ENCODE measurements at places on chromosomes 4 and X.

- DNase-seq = no peak
Observed at GRCh38 chrX:19554786-19555185, 39.5 kb upstream of the MAP3K15 start.

DNA sequence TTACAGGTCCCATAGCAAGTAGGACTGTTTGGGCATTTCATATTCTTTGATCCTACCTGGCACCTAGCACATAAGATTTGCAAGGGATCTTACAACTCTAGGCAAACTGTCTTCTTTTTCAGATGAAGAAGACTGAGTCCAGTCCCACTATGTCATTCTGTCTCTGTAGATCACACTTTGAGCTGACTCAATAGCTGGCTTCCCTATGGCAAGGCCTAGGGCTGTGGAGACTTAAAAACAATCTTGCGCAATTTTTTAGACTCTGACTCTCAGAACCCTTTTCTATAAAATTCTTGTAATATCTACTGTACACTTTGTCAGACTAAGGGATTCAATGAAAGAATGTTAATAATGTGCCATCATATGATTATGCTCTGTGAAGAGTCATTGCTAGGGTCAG is 26.7 kb downstream of the OTC start:
- no peak for DNase-seq

DNA sequence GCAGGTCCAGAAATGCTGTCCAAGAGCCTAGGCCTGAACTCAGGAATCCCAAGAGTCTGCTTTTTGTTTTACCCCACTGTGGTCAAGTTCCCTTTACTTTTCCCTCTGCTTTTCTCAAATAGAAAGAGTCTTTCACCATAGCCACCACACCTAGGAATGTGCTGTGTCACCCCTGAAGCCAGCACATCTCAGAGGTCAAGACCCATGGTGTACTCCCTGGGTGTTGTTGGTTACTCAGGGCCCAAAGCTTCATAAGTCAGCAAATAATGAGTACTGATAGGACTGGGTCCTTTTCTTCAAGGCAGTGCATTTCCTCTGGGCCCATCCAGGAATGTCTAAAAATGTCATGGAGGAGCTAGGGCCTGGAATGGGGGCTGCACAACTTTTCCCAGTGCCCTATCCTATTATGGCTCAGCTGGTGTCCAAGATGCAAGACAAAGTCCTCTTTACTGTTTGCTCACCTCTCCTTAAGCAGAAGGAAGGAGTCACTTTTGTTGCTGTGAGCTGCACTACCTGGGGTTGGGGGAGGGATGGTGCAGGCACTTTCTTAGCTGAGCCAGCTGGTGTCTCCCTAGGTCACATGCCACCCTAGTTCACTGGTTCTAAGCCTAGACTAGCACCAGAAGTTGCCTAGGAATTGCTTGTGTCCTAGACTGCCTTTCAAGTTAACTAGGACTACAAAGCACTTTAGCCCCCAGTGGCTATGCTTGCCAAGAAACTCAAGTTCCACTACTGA is 62.4 kb upstream of the RXFP1 start:
- no peak for DNase-seq

DNA sequence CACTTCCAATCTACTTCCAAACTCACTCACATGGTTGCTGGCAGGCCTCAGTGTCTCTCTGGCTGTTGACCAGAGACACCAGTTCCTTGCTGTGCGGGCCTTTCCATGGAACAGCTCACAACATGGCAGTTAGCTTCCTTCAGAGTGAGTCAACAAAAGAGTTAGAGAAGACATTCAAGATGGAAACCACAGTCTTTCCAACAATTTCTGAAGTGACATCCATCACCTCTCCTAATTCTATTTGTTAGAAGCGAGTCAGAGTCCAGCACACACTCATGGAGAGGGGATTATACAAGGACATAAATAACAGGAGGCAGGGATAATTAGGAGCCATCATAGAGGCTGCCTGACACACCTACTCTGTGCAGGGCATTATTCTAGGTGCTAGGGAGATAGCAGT is 62.5 kb upstream of the TMEM164 start:
- DNase-seq = no peak

All from OCI-LY7 (cell line).